Osteoblast (primary cell): ENCODE measurements at places on chromosomes 3 and 15. TPM values are rescaled to one million over a fixed set of nuclear protein-coding genes. Genes with fewer than 3 reads are reported as not detected.

RYR3 gene
- not detected in 2 replicates for total RNA-seq

NRG4 gene
- not detected in 2 replicates for total RNA-seq

MITF gene
- total RNA-seq, result 11.6 and 16.2 TPM in 2 replicates

KNG1 gene
- not detected in 2 replicates for total RNA-seq

MYZAP gene
- under 0.01 TPM in 1 of 2 replicates, not detected in the other for total RNA-seq

CSPG4 gene
- total RNA-seq, result 11.5 and 20.3 TPM in 2 replicates

SKOR1 gene
- total RNA-seq, result 0.29 and 0.36 TPM in 2 replicates

NPTN gene
- total RNA-seq, result 116 and 130 TPM in 2 replicates

MORF4L1 gene
- total RNA-seq, result 446 and 456 TPM in 2 replicates

SPATA12 gene
- total RNA-seq, result not detected in 2 replicates

MANF gene
- 37.3 and 40.4 TPM in 2 replicates for total RNA-seq

LMOD3 gene
- not detected in 2 replicates for total RNA-seq

NR1D2 gene
- total RNA-seq, result 70.6 and 77.5 TPM in 2 replicates

TEX55 gene
- not detected in 2 replicates for total RNA-seq

NR2E3 gene
- under 0.01 TPM in 2 replicates for total RNA-seq

RAD18 gene
- total RNA-seq, result 7.6 and 8.8 TPM in 2 replicates

SEC62 gene
- total RNA-seq, result 31.5 and 34.2 TPM in 2 replicates

SLCO2A1 gene
- under 0.01 and 0.36 TPM in 2 replicates for total RNA-seq

OR5K2 gene
- not detected in 2 replicates for total RNA-seq

PRICKLE2 gene
- 18.8 and 25.0 TPM in 2 replicates for total RNA-seq

TGM5 gene
- total RNA-seq, result not detected in 2 replicates

MAPKAPK3 gene
- total RNA-seq, result 56.5 and 66.6 TPM in 2 replicates

FANCD2OS gene
- not detected in 2 replicates for total RNA-seq

SEMA5B gene
- not detected in 2 replicates for total RNA-seq

DZIP1L gene
- 32.7 and 42.3 TPM in 2 replicates for total RNA-seq

C2CD4A gene
- total RNA-seq, result under 0.01 TPM in 1 of 2 replicates, not detected in the other

SEMA3B gene
- 5.9 and 10.1 TPM in 2 replicates for total RNA-seq
